ENCODE measurements at places on chromosomes 3 and 15. TPM values are rescaled to one million over a fixed set of nuclear protein-coding genes. Genes with fewer than 3 reads are reported as not detected.

Gene POLQ
- polyA plus RNA-seq, result 0.10 TPM

Gene CD96
- polyA plus RNA-seq, result not detected

Gene RABL3
- polyA plus RNA-seq, result 14.7 TPM

Gene C2CD4B
- polyA plus RNA-seq, result not detected

Gene GPR171
- polyA plus RNA-seq, result not detected

Gene CLRN1
- polyA plus RNA-seq, result 0.18 TPM

Gene WDR6
- polyA plus RNA-seq, result 315 TPM

Gene CLDN16
- not detected for polyA plus RNA-seq

Gene PPP1R14D
- polyA plus RNA-seq, result not detected

Gene GCNT3
- 0.81 TPM for polyA plus RNA-seq

Gene SKOR1
- polyA plus RNA-seq, result 0.81 TPM

Gene PIGZ
- 6.5 TPM for polyA plus RNA-seq

Gene FBXW12
- polyA plus RNA-seq, result not detected

Gene C3orf22
- not detected for polyA plus RNA-seq

Gene FAM3D
- not detected for polyA plus RNA-seq

Gene CPN2
- not detected for polyA plus RNA-seq

Gene TTC21A
- polyA plus RNA-seq, result 9.4 TPM

Gene TUSC7
- polyA plus RNA-seq, result not detected

Gene GOLGA8M
- not detected for polyA plus RNA-seq

Gene RCN2
- 400 TPM for polyA plus RNA-seq

Gene PEAK1
- 5.2 TPM for polyA plus RNA-seq

Gene GNB4
- 42.8 TPM for polyA plus RNA-seq

Gene CYP1A2
- polyA plus RNA-seq, result not detected

Gene SNX22
- polyA plus RNA-seq, result 0.38 TPM
